ENCODE measurements at places on chromosomes 11 and 22.

DNA sequence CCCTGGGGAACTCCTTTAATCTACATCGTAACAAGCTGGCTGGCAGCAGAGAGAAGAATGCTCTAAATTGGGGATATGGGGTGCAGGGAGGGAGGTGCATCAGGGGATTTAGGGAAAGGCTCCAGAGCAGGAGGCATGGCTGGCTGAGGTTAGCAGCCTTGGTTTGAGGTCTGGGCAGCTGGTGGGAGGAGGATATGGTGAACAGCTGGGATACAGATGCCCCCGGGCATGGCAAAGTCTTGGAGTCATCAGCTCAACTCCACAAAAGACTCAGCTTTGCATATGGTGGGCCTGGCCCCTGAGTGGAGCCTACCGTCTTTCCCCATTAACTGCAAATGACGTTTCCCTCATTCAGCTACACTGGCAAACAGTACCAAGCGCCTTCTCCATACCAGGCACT, 5.4 kb downstream of the FAM83F start:
- DNase-seq, result no peak

GRCh38 chr22:17907748-17908051, 116.7 kb downstream of the MICAL3 start:
- no peak for DNase-seq

DNA sequence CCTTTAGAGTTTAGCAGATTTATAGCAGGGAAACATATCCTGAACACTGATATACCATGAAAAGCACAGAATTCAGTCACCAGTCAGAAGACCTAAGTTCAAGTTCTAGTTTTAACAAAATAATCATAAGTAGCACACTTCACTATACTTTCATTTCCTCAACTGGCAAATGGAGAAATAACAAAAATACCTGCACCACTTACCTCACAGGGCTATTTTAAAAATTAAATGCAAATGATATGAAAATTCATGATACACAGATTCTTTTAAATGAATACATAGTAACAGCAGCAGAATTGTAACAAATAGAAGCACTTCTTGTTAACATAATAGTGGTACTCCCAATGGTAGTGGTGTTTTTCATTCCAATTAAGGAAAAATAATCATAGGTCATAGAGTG, 139.0 kb downstream of the FCHSD2 start:
- no peak for DNase-seq

DNA sequence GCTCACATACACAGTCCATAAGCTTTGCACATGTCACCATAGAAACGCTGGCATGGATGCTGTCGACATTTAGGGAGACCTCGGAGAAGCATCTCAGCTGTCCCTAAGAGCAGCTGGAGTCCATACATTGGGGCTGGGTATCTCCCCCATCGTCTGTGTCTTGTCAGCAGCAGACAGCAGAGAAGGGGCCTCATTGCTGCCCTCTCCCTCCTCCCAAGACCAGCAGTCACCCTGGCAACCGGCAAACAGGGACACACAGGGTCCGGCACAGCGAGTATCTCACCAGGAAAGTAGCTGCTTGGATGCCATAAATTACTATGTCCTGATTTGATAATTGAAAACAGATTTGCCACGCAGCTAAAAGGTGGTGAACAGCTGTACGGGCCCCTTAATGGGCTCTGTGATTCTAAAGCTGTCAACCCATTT, 84.4 kb downstream of the CD44 start:
- no peak for DNase-seq

- DNase-seq, result no peak
Observed at GRCh38 chr22:49037701-49038245, 789.9 kb downstream of the BRD1 start.

DNA sequence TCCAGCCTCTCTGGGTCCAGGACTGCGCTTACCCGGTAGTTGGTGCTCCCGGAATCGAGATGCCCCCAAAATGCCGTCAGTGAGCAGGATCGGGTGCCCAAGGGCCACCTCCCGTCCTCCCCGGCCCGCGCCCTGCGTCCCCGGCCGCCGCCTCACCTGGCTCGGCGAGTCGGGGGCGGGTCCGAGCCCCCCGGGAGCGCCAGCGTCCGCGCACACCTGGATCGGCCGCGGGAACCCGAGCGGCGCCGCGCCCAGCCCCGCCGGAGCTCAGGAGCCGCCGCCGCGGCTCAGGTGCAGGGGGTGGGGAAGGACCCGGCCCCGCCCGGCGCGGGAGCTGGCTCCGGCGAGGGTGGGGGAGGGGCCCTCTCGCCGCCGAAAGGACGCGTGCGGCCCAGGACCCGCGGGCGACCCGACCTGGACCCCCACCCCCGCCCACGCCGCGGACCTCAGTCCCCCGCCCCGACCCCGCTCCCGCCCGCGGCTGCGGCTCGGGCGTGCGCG, at the start of gene SHANK2:
Gene SHANK2 (minus strand): TSS at position 309 of the 501 bp plus-strand sequence. CDS start 105,251 bp downstream, outside the sequence.
- no peak for DNase-seq

DNA sequence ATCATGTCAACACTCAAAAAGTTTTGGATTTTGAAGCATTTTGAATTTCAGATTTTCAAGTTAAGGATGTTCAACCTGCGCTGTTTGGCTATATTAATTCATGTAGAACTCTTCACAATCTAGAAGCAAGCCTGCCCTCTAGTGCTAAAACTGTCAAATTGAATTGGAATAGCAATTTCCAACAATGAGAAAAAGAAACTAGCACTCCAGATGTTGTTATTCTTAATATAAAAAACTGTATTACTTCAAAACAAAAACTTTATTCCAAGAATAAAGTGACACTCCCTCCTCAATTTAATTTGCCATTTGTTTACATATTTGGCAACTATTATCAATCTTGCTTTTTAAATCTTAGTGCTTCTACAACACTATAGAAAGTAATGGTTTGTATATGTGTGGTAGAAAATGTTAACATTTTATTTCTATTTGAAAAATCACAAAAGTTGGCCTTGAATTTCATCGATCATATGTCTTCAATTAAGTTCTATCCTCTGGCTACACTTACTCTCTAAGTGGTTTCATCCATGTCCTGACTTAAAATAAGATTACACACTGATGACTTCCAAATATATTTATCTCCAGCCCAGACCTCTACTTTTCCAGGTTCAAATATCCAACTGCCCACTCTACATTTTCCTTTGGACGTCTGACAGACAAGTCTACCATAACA, 36.6 kb downstream of the DCUN1D5 start:
- no peak for DNase-seq

DNA sequence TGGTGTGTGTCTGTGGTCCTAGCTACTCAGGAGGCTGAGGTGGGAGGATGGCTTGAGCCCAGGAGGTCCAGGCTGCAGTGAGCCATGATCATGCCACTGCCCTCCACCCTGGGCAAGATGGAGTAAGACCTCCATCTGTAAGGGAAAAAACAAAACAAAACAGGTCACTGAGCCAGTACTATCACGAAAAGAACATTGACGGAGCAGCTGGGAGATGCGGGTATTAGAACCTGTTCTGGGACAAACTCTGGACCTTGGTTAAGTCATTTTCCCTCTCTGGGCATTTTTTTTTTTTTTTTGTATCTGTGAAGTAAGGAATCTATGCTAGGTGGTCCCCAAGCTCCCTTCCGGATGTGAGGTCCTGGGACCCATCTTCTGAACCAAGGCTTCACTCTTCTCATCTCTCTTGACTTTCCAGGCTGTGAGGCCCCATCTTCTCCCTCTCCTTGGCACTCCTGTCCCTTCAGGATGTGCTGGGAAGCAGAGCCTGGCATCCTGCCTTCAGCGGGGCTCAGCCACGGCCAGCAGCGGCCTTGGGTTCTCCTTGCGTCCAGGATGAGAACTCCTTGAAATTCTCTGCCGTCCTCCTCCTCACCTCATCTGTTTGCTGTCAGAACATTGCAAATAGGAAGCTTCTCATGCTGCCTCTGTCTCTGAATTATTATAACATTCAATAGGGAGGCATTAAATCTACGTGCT, 130.8 kb downstream of the GRIK4 start:
- DNase-seq, result no peak

- DNase-seq, result peak; percentile 89
Observed at GRCh38 chr11:114183044-114183511, 113.1 kb upstream of the NNMT start.

GRCh38 chr11:131600628-131601027, 230.2 kb downstream of the NTM start:
- DNase-seq, result no peak

DNA sequence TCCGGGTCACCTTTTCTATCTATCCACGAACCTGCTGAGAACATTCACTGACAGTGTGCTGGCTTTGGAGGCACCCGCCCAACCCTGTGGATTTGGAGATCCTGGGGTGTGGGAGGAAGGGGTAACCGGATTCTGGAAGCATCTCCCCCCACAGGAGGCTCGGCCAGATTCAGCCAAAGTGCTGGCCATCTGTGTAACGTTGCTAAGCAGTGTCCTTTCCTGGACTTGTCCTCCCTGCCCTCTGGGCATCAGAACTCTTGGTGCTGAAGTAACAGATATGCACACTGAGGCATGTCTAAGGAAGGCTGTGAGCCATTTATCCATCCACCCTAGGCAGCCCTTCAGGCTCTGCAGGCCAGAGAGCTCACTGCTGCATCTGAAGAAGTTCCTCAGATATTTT, 85.7 kb downstream of the SNX19 start:
- no peak for DNase-seq

DNA sequence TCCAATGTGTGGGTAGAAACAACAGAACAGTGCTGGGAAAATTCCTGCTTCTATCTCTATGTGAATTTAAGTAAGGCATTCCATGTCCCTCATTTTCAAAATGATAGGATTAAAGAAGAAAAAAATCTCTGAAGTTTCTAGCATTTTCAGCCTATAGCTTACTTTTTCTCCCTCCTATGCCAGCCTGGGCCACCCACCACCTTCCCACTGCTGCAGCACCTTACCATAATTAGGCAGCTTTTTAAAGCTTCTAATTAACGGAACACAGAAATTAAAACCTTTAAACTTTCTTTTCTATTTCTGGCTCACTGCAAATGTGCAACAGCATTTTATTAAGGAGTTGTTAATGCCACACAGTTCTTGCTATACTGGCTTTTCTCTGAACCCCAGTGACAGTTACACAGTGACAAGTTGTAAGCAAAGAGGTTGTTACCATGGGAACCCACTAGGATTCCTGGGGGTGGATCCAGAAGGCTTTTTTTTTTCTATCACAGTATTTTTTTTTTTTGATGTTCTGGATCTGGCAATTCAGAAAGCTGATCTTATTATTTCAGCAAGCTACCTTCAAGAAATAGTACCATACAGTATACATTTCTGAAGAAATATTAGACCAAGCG, 20.2 kb downstream of the CELF1 start:
- no peak for DNase-seq

DNA sequence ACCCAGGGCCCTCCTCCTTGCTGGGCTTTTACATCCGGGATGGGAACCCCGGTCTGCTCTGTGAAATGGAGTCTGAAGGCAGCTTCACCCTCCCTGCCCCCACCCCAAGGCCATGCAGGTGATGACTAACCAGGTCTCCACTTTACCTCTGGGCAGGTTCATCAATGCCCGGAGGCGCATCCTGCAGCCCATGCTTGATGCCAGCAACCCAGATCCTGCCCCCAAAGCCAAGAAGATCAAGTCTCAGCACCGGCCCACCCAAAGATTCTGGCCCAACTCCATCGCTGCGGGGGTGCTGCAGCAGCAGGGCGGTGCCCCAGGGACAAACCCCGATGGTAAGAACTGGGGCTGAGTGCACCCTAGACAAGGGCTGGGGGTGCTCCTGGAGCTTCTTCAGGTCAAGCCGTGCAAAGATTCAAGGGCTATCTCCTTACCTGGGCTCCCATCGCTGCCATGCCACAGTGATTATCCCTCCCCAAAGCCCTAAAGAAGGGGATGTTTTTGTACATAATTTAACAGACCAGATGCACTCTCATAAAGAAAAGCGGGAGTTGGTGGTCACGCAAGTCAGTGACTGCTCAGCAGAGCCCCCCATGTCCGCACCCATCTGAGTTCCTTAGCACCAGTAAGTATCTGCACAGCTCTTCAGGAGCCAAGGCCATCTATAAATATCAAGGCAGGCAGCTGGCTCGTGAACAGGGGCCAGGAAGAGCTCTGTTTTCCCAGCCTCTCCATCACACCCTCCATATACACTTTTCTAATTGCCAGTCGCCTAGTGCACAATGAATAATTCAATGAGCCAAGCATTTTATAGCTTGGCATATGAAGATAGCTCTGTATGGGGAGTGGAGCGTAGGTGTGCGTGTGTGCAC, 66.0 kb downstream of the FEZ1 start:
- no peak for DNase-seq

Measured in T-cell (primary cell).